ENCODE measurements at places on chromosomes 13 and 19. TPM values are rescaled to one million over a fixed set of nuclear protein-coding genes. Genes with fewer than 3 reads are reported as not detected.

DNA sequence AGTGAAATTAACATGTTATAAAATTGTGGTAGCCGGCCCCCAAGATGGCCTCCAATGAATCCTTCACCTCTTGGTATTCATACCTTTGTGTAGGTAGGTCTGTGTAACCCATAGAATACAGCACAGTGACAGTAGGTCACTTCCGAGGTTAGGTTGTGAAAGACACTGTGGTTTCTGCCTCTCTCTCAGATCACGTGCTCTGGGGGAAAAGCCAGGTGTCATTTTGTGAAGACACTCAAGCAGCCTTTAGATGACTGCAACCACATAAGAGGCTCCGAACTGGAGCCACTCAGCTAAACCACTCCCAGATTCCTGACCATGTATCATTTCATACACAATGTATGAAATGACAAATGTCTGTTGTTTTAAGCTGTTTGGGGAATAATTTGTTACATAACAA is 9.8 kb upstream of the USPL1 start:
- no peaks in the 10 kb centered on the region for H3K4me1 ChIP-seq
- H3K36me3 ChIP-seq: no peaks in the 10 kb centered on the region
- H3K4me3 ChIP-seq: no peak overlapping the region
- H3K27ac ChIP-seq: no peak overlapping the region
- DNase-seq: no peak

DNA sequence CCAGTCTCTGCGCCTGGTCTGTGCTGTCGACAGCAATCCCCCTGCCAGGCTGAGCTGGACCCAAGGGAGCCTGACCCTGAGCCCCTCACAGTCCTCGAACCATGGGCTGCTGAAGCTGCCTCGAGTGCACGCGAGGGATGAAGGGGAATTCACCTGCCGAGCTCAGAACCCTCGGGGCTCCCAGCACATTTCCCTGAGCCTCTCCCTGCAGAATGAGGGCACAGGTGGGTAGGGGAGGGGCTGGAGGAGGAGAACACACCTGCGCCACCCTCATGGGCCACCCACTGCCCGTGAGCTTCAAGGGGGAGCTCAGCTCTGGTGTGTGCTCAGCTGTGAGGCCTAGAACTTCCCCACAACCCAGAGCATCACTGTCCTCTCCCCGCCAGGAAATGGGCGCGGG is 38.6 kb upstream of the CD33 start:
- no peak overlapping the region for H3K4me3 ChIP-seq
- peaks cover 6% of the 10 kb centered on the region for H3K27me3 ChIP-seq
- DNase-seq: no peak
- H3K36me3 ChIP-seq: no peaks in the 10 kb centered on the region

METTL21C gene
- not detected for total RNA-seq

- H3K27me3 ChIP-seq: no peaks in the 10 kb centered on the region
- H3K36me3 ChIP-seq: peaks cover 7% of the 10 kb centered on the region
- H3K4me3 ChIP-seq: no peak overlapping the region
- peak overlapping the region; percentile 32 for H3K27ac ChIP-seq
- peaks cover 43% of the 10 kb centered on the region for H3K4me1 ChIP-seq
These were observed 112.9 kb downstream of the LRCH1 start for GRCh38 chr13:46665633-46666482.

KIR3DL2 gene
- not detected for total RNA-seq

DNA sequence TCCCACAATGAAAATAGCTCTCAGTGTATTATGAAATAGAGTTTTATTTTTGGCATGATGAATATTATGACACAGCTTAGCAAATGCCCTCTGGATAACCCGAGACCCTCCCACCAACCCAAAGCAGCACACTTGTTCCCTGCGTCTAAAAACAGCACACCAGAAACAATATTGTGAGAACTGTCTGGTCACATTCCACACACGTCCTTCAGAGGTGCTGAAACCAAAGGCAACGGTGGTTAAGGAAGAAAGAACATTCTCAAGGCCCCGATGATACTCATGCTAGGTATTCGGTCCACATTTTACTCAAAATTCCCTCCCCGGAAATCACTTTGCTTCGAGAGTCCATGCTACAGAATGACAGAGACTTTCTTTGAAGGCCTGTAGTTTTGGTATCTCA is 156.7 kb downstream of the SLC7A1 start:
- H3K4me1 ChIP-seq: peaks cover 20% of the 10 kb centered on the region
- H3K27me3 ChIP-seq: no peaks in the 10 kb centered on the region
- DNase-seq: peak; percentile 39
- peak overlapping the region; percentile 87 for H3K27ac ChIP-seq
